GM04503 (cell line): ENCODE measurements at places on chromosomes 7 and 10.

GRCh38 chr7:97179454-97180104 is 62.1 kb downstream of the SDHAF3 start:
- DNase-seq: no peak

DNA sequence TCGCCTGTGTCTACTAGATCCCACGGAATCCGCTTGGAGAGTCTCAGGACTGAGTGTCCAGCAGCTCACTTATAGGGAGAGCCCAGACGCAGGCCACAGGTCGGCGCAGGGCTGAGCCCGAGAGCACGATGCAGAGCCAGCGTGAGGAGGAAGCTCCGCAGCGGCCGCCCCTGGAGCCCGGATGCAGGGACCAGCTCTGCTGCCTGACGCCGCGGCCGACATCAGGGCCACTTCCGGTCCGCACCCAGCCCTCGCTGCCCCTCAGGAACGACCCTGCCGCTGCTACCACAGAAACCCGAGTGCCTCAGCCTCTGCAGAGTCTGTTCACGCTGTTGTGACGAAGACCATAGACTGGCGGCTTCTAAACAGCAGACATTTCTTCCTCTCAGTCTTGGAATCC is 275.8 kb upstream of the PPP2R2D start:
- no peak for DNase-seq

GRCh38 chr7:114952296-114952695 is 30.4 kb downstream of the MDFIC start:
- DNase-seq: no peak

DNA sequence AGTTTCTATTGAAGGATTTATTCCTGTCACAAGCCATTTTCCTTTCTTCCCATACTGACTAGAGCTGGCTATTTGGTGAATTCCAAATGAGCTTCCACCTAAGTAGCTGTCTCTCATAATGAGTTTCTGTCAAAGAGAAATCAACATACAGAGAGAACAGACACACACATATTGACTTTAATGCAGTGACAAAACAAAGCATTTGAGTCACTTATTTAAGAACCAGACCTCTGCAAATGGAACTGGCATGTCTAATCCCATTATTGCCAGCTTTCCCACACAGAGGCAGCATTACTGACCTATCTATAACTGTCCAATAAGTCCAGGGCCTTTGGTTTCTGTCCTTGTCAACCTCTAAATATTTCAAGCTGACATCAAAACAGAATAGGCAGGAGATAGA is 179.3 kb upstream of the CSTF2T start:
- DNase-seq: no peak

DNA sequence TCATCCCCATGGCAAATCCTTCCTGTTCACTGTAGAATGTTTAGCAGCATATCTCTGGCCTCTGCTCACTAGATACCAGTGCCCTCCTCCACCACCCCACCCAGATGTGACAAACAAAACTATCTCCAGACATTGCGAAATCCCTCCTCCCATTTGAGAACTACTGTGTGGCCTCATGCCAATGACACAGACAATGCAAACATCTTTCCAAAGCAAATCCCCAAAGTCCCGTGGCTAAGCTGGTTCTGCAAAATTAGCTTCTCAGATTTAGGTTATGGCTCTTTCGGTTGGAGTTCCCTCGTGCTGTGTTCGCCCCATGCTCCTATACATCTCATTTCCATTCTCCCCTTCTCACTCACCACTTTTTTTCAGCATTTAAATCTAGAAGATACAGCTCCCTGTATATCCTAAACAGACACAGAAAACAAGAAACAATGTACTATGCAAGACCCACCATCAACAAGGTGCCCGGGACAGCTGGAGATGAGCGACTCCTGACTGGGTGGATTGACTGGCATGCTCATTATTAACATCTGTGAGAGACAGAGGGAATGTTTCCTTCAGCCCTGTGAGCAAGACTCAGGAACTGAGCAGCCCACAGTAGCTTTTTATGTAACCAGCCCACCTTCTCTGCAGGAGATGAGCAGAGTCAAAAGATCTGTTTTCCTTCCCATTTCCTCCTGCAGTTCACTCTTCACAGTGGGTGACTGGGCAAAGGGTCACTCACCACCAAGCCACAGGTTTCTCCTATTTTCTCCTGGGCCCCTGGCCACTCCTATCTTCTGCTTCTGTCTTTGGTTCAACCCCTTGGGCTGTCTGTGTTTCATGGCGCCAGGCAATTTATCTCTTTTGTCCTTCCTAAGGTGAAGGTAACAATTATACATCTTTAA is 225.7 kb upstream of the AOAH start:
- no peak for DNase-seq
